ENCODE measurements at places on chromosomes 3 and 15. TPM values are rescaled to one million over a fixed set of nuclear protein-coding genes. Genes with fewer than 3 reads are reported as not detected.

NOP10 gene
- total RNA-seq, result 172 TPM

ZNF639 gene
- total RNA-seq, result 66.8 TPM

FBXL2 gene
- 22.4 TPM for total RNA-seq

PLAAT1 gene
- total RNA-seq, result not detected

SPESP1 gene
- 5.4 TPM for total RNA-seq

RBSN gene
- 32.1 TPM for total RNA-seq

CHRD gene
- 1.7 TPM for total RNA-seq

ATP10A gene
- total RNA-seq, result 28.4 TPM

KLHL18 gene
- total RNA-seq, result 15.5 TPM

PPARG gene
- 3.1 TPM for total RNA-seq

ANKUB1 gene
- total RNA-seq, result not detected

SPG21 gene
- 100 TPM for total RNA-seq

ZDHHC3 gene
- 72.1 TPM for total RNA-seq

CHRNA3 gene
- total RNA-seq, result not detected

SLC9A9 gene
- 24.3 TPM for total RNA-seq

TP63 gene
- total RNA-seq, result 1.9 TPM

CHST13 gene
- not detected for total RNA-seq

CELF6 gene
- total RNA-seq, result 0.39 TPM

CTXN2 gene
- not detected for total RNA-seq

SKOR1 gene
- 0.11 TPM for total RNA-seq
